Activated effector memory CD4-positive, alpha-beta T cell treated with Interleukin-2 at 50 U/mL for 16 hours (primary cell): ENCODE measurements at places on chromosomes 2 and 18.

- DNase-seq: no peak
These were observed 20.0 kb downstream of the SETBP1 start for GRCh38 chr18:44700652-44701051.

- DNase-seq: no peak
These were observed 78.7 kb downstream of the GRB14 start for GRCh38 chr2:164542581-164543021.

DNA sequence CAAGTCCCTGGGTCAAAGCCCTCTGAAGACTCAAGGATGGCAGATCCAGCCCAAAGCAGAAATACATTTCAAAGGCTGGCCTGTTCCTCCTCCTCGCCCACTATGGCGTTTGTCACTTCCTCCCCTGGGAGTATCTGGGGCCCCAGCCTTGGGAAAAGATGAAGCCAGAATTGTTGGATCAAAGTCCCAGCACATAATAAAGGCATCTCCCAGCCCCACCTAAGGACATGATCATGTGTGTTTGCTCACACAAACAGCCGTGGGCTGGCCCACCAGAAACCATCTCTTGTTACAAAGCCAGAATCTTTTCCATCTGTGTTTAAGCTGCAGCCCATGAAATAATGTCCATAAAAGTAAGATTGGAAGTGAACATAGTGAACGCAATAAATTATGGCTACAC lies 50.1 kb upstream of the HAAO start:
- DNase-seq: no peak

GRCh38 chr2:54757500-54757899 lies 34.0 kb downstream of the EML6 start:
- no peak for DNase-seq

DNA sequence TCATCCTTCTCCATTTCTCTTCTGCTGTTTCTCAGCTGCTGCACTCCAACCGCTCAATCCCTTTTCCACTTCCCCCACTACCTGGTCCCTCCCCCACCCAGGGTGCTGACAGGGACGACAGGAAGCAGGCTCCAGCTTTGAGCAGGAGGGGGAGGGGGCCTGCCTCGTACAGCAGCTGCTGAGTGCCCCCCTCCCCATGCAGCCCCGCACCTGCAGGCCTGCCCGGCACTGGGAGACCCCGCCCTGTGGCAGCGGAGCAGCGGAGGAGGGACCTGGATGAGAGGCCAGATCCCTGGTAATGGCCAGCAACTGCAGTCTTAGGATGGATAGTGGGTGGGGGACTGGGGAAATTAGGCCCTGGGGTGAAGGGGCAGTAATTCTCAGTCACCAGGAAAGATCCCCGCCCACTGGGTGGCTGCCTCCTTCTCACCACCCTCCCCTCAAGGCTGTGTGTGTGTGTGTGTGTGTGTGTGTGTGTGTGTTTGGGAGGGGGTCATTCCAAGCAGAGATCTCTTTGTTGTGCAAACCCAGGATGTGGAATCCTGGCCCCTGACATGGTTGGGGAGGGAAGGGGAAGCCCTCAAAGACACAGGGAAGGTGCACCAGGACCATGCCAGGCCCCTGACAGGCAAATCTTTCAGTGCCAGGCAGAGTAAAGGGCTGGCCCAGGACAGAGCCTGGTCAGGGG lies 6.8 kb upstream of the CRYBA2 start:
- no peak for DNase-seq

DNA sequence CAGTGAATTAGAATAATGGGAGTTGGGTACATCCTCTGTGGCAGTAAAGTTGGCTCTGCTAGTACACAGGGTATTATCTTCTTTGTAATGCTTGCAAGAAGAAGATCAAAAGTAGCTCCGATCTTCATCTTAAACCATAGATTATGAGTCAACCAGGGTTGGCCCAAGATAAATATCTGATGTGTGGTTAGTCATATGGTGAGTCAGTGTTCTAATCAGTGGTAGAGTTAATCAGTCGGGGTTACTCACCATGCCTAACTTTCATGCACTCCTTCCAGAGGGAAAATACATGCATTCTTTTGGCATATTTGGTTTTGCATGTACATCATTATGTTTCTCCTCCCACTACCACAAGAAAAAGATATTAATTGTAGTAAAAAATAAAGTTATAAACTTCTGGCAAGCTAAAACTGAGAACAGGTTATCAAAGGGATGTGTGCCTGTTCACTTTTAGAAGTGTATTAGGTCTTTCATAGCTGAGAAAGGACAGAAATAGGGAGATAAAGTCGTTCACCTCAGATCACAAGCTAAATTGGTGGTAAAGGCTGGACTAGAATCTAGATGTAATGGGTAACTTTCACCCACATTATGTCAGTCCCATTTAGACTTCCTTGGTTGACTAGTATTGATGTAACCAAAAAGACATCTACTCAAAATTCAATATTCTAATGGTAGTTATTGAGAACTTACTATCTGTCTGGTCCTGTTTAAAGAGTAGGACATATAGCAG lies 684.4 kb downstream of the IRS1 start:
- no peak for DNase-seq

- DNase-seq: no peak
These were observed 40.4 kb downstream of the FRZB start for GRCh38 chr2:182826064-182826463.

DNA sequence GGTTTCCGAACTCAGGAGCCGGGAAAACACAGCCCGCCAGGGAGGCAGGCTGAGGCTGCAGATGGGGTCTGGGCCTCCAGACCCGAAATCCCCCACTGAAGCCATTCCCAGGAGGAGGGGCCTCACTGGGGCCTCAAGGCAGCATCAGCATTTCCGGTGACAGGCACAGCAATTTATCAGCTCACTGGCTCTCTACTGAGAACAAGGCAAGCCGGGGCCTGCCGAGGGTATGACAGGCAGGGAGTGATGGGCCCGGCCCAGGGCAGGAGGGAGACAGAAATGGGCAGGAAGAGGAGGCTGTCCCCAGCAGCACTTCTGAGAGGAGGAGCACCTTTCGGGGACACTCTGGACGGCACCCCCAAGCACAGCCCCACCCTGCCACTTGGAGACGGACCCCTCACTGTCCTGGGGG lies 12.5 kb downstream of the SDC1 start:
- DNase-seq: no peak

DNA sequence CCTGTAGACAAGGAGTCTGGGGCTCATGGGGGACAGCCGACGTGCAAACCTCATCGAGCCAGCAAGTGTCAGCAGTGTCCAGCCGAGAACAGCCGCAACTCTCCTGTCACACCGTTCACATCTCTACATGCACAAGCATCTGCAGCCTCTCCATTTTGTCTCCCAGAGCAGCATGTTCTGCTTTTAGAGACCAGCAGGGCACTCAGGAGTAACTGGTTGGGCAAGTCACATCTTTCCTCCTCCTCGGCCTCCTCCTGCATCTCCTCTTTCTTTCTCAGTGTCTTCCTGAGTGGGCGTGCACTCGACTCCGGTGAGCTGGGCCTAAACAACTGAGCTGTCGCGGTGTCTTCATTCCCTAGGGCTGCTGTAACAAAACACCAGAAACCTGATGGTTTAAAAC lies 249.9 kb downstream of the SH3BP4 start:
- DNase-seq: no peak

GRCh38 chr2:232324778-232325177 lies 53.8 kb upstream of the ALPP start:
- DNase-seq: no peak

DNA sequence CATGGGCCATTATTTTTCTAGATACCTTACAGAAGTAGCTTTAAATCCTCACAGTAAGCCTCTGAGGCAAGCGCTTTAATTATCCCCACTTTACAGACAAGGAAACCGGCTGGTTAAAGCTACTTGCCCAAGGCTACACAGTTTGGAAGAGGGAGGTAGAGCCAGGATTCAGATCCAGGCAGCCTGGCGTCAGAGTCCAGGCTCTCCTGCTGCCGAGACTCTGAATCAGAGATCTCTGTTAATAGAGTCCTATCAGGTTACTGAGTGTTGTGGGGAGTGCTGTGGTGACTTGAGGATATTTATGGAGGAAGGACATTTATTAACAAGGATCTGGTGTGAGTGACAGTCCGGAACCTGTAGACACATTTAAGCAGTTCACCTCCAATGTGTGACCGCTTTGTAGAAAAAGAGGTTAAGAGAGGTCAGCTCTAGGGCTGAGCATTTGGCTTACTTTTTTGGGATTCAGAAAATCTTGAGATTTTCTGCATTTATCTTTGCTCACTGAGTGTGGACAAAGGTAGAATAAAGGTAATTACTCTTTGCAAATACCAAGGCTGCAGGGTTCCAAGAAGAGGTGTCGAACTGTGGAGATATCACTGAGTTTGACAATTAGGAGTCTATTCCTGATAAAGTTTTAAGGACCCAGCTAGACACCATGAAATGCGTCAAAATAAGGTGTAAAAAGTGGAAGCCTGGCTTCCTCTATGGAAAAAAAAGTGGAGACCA lies 1.6 kb upstream of the CEP192 start:
- DNase-seq: no peak

DNA sequence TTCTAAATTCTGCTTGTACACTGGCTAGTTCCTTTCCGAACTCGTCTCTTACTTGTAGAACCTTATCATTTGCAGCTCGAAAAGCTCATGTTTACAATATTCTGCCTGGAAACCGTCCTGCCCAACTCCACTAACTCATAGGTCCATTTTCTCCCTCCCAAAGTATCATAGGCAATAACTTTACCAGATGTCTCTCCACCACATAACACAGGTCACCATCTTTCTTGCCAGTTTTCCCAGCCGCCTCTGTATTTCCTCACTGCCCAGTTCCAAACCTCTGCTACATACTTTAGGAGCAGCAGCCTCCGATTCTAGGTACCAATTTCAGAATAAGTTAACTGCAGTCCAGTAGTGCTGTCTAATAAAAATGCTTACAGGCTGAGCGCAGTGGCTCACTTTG lies 259.5 kb downstream of the GLI2 start:
- no peak for DNase-seq

DNA sequence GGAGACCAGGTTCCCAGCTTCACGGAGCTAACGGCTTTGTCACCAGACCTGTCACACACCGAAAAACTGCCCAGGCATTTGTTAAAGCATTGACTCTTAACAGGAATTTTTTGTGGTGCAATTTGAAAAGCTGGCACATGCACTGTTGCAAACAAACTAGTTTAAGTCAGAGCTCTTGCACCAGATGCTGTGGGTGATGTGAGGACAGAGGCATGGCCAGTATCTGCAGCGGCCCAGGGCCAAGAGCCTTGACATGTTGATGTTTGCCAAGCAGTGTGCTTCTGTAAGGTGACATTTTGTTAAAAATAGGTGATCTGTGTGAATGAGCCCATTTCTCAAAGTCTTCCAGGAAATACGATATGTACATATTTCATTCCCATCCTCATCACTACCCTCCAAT lies 142.5 kb downstream of the MTCL1 start:
- no peak for DNase-seq

DNA sequence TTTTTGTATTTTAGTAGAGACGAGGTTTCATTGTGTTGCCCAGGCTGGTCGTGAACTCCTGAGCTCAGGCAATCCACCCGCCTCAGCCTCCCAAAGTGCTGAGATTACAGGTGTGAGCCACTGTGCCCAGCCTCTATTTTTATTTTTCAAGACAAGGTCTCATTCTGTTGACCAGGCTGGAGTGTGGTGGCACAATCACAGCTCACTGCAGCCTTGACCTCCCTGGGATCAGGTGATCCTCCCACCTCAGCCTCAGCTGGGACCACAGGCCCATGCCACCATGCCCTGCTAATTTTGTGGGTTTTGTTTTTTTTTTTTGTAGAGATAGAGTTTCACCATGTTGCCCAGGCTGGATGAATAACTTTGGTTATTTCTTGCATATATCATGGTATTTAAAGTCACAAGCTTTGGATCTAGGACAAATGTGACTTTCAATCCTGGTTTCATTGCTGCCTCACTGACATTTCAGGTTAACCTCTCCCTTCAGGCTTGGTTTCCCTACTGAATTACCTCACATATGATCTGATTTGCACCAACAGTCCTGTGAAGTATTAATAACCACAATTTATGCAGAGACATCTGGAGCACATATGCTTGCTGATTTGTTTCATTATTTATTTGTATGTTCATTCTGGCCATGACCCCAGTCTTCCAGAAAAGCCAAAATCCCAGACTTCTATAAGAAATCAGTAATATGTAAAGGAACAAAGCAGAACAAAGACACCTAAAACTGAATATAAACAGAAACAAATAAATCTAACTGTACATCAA lies 17.5 kb upstream of the RAB31 start:
- DNase-seq: no peak

- DNase-seq: no peak
These were observed 32.4 kb upstream of the IL1R1 start for GRCh38 chr2:102110171-102110570.

DNA sequence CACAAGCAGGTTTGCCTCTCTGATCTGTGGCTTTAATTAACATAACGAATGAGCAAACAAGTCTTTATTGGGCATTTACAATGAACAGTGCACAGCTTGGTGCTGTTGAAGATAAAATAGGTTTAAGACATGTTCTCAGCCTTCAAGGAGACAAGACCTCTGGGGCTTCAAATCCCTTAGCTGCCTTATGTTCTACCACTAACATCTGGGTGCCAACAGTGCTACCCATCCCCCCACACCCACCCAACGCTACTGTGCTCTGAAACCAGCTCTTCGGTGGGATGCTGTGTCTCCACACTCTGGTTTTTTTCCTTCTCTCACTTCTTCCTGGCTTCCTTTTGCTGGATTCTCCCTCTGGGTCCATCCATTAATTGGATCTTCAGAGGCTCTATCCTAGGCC lies 14.1 kb upstream of the B3GNT2 start:
- DNase-seq: no peak
